A673 (cell line): ENCODE measurements at places on chromosomes 2 and 18. TPM values are rescaled to one million over a fixed set of nuclear protein-coding genes. Genes with fewer than 3 reads are reported as not detected.
A peak's percentile ranks its signal among the peaks of the same experiment; 100 is the strongest.

DNA sequence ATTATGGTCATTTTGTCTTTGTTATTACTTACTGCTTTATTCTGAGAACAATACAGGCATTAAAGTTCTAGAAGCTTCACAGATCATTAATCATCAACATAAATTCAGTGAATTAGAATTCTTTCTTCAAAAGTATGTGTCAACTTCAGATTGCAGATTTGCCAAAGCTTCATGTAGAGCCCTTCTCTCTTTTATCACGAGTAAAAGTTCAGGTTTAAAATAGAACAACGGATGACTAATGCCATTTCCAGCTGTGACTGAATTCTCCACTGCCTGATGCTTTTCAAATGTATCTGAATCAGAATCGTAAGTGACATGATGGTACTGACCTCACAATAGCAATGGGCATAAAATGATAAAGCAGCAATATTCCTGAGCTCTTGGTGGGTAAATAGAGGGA, 116.0 kb downstream of the ABCA12 start:
- peak; percentile 48 for DNase-seq

DNA sequence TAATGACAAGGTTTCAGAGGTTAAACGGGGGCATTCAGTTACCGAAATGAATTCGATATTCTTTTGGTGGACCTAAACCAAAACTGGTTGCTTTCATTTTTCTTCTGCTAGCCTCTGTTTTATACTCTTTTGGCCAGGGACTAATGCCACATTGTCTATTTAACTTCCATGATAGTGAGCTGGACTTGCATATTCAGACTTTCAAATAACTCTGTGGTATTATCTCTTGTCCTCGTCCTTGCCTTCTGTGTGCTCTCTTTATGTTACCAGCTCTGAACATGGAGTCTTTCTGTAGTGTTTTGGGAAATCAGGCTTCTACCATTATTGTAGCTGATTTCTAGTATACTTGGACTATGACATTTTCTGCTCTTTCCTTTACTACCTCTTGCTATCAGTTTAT, 75.1 kb downstream of the CCDC102B start:
- DNase-seq = no peak

- peak; percentile 56 for DNase-seq
These were observed 72.4 kb downstream of the TGOLN2 start for GRCh38 chr2:85255456-85255812.

DNA sequence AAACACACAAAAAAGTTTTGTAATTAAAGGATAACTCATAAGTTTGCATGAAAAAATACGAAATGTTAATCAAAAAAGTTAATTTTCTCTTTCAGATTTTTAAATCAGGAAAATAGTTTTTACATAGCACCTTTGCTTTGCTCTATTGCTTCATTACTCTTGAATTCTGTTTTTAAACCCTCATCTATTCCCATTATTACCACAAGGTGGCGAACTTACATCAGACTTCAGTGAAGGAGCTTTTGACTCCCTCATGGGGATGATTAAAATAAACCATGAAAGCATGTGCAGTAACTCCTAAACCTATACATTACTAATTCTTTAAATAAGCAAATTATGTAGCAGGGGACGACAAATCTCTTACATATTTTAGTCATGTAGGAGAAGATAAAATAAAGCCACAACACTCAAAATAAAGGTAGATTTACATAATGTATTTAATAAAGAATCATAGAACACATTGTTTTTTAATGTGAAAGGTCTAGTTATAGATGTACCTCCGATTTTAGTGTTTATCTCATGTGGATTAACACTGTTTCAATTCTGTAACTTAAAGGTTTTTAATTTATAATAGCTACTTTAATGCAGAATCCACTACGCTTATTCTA, 105.2 kb downstream of the NETO1 start:
- DNase-seq = peak; percentile 82

GRCh38 chr2:182117196-182117595, 131.5 kb downstream of the PPP1R1C start:
- DNase-seq = no peak

DNA sequence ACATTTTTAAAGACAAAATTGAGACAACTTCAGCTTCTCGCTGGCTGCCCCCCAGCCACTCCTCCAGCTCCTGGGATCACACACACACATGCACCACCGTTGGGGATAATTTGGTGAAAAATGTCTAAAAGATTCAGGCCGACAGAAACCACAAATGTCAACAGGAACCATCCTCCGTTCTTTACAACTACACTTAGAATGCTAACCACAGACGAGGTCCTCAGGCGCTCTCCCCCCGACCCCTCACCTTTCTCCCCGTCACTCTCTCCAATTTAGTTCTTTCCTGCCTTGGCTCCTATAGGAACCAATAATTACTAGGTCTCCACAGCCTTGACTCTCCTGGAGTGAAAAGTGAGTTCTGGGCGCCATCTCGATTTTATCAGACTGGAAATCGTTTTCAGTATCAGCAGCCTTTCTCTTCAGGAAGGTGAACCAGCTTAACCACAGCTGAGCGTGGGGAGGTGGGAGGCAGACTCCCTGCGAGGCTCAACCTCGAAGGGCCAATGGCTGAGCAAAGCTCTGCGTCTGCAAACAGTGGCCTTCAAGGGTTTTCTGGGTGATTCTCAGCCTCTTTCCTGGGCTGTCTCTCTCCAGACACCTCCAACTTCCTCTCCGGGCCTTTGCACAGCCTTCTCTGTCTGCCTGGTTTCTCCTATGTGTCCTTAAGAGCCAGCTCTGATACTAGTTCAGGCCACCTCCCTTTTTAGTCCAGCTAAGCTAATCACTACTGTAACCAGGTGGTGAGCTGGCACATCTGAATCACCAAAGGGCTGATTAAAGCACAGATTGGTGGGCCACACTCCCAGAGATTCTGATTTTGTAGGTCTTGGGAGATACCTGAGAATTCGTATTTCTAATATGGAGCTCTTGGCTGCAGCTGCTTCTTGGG, 115.7 kb upstream of the COPS8 start:
- DNase-seq = no peak

DNA sequence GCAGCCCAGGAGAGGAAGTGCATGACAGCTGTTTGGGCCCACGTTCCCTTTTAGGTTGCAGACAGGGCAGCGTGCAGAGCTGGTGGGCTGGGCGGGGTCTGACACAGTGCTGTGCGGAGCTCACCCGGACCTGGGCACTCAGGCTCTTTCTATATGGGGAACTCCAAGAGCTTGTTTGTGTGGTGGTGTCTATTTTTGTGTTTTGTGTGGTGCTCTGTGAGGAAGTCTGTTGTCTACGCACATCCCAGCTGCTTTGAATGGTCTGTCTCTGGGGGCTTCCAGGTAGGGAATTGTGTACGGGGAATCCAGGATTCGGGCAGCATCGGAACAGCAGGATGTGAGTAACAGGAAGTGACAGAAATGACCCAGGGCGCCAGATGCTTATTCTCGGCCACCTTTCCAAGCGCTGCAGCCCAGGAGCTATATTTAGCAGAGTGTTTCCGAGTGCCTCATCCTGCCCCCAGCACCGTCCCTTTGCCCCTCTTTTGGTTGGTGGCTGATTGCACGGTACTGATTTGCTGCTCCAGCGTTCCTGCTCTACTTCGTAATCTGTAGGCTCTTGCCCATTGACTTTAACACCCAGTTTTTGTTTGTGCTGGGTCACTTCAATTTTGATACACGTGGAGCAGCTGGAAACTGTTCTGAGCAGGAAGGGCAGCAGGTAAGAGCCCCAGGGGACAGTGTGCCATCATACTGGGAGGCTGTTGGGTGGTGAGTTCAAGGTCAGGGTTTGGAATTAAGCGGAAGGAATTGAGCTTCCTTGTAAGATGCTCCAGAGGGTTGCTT, 64.7 kb downstream of the DGKD start:
- no peak for DNase-seq

- DNase-seq = no peak
These were observed 49.1 kb upstream of the CTAGE1 start for GRCh38 chr18:22466608-22467395.

GRCh38 chr2:71865391-71865965, 282.2 kb downstream of the CYP26B1 start:
- DNase-seq = no peak

DNA sequence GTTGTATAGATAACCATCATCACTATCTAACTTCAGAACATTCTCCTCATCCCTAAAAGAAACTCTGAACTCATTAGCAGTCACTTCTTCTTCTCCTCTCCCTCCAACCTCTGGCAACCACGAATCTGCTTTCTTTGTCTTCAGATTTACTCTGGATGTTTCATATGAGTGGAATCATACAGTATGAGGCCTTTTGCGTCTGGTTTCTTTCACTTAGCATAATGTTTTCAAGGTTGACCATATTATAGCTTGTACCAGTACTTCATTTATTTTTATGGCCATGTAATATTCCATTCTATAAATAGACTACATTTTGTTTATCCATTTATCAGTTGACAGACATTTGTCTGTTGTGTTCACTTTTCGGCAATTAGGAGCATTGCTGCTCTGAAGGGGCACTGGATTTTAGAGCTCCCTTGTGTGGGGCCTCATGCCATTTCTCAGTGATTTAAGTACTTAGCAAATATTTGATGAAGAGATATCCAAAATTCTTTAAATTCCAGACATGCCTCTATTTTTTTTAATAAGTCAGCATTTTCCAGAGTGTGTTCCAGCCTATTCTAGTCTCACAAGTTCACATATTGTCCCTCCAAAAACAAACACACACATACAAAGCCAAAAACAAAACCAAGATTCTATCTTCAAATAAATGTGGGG, 22.5 kb upstream of the MAP3K20 start:
- peak; percentile 49 for DNase-seq

- DNase-seq = no peak
These were observed 66.5 kb downstream of the EIF2AK3 start for GRCh38 chr2:88560619-88561307.

GRCh38 chr2:195830968-195831950, 174.2 kb downstream of the SLC39A10 start:
- no peak for DNase-seq

GRCh38 chr18:50623694-50624352, 63.9 kb downstream of the MAPK4 start:
- no peak for DNase-seq

GRCh38 chr2:120854766-120855530, 119.3 kb downstream of the GLI2 start:
- no peak for DNase-seq

DNA sequence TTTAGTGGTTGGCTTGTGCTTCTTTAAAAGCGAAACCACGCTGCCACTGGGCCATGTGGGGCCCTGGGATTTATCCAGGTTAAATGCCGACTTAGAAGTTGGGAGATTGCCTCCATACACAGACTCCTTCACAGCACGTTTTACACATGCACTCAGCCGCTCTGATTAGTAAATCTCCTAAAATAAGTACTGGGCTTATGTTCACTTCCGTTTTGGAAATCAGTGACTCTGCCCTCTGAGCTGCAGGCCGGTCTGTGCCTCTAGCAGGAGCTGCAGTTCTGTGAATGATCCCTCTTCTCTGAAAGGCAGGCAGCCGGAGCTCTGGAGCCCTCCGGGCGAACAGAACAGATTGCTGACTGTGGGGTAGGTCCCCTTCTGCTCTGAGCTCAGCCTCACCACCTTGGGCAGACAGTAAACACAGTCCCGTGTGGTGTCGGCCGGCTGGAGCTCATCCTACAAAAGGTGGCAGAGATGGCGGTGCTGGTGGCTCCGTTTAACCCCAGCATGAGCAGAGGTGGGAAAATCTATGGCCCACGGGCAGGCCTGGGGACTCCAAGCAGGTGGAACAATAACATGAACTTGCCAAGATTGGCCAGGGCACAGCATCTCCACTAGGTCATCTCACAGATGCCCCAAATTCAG, 9.8 kb upstream of the RAB17 start:
- DNase-seq = peak; percentile 52

The PIEZO2 gene
- total RNA-seq = 5.5 and 8.8 TPM in 2 replicates

The GKN2 gene
- total RNA-seq = not detected in 2 replicates

The CHST10 gene
- 10.9 and 11.3 TPM in 2 replicates for total RNA-seq

The TOGARAM2 gene
- total RNA-seq = 0.31 and 0.75 TPM in 2 replicates

The CLEC4F gene
- 0.67 and 1.1 TPM in 2 replicates for total RNA-seq
